Activated T-cell treated with anti-CD3 and anti-CD28 coated beads for 4 hours (primary cell): ENCODE measurements at places on chromosomes 16 and 17.

GRCh38 chr17:16986391-16986790 is 14.5 kb upstream of the TNFRSF13B start:
- no peak for DNase-seq

- DNase-seq: no peak
Measured at GRCh38 chr16:15031179-15031578, 24.7 kb downstream of the NTAN1 start.

DNA sequence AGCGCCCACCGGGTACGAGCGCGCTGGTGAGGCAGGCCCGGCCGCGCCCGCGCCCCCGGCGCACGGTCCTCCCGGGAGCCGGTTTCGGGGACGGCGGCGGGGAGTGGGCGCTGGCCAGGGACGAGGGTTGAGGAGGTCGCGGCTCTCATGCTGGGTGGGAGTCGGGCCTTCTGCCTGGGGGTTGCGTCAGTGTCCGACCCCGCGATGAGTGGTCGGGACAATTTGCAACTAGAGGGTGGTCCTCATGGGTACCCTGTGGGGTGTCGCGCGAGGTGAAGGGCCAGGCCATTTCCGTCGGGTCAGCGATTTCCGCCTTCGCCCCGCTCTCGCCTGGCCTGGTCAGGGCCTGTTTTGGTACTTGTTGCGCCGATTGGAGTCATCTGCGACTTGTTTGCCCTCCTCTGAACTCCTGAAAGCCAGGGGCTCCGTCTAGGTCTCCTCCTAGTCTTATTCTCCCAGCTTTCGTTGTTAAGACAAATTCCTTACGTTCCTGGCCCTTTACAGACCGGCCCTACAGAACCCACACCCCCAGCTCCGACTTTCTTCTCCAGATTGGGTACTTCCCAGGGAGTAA is 14.9 kb downstream of the NAA60 start:
- no peak for DNase-seq

GRCh38 chr17:12098568-12098967 is 77.9 kb downstream of the MAP2K4 start:
- no peak for DNase-seq

DNA sequence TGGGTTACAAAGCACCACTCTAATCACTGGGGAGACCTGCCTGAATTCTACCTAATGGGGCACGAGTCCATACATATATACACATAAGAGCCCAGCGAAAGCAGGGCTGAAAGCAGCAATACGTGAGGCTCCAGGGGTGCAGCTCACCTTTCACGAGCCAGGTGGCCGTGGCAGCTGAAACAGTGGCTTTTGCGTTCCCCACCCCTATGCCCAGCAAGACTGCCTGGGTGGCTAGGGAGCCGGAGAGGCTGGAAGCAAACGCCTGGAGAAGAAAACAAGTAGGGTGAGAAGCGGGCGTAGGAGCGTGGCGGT is 618 bp downstream of the RUSF1 start:
- no peak for DNase-seq

- DNase-seq: no peak
Measured at GRCh38 chr17:66944351-66945146, 20.0 kb upstream of the CACNG4 start.
